ENCODE measurements at places on chromosomes 13 and 19.

- DNase-seq, result no peak
Measured at GRCh38 chr13:80131204-80131603, 209.7 kb downstream of the SPRY2 start.

- DNase-seq, result no peak
Measured at GRCh38 chr19:11377237-11377636, 2.8 kb downstream of the SWSAP1 start.

DNA sequence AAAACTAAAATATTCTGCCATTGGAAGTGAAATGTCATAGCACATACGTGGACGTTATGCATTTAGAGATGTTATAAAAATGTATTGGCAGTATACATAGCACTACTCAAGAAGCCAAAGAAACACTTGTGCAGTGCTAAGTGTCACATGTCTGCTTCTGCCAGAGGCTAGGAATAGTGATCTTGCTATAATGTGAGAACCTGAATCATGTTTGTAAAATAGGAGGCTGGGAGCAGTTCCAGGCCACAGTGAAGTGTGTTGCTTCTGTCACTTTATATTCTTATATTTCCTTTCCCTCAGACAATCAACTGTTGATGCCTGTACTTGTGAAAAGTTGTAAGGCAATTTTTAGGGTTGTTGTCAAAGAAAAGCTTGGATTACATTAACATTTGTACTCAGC, 3.4 kb downstream of the TRAPPC2B start:
- DNase-seq, result no peak

DNA sequence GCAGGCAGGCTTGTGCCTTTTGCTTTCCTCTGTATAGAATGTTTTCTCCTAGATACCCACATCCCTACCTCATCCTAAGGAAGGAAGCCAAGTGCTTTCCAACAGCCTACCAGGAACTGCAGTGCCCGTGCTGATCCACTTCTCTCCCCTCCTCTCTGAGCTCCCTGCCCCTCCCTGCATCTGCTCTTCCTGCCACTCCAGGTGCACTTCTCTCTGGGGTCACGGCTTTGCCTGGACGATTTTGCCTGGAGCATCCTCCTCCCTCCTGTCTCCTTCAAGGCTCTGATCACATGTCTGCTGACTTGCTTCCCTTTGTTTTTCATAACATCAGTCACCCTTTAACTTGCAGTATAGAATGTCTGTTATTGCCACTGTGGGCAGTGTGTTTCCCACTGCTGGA, 34.7 kb upstream of the IRS2 start:
- DNase-seq, result no peak

GRCh38 chr19:38032151-38032550, 125.1 kb downstream of the SIPA1L3 start:
- DNase-seq, result no peak

DNA sequence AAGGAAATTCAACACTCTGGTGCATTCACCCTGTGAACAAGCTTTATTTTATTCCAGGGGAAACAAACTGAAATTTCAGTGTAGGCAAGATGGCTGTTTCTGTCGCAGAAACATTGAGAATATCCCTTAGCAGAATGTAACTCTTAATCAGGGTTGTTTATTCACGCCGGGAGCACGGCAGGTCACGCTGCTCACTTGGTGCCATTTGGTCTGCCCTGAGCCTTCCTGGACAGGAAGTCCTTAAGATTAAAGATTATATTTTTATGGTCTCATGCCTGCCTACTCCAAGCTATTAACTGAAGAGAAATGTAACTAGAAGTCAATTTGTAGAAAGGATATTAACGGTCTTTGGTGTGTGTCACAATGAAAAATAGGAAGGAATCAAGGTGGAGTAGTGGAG, 185.3 kb upstream of the ARGLU1 start:
- no peak for DNase-seq

DNA sequence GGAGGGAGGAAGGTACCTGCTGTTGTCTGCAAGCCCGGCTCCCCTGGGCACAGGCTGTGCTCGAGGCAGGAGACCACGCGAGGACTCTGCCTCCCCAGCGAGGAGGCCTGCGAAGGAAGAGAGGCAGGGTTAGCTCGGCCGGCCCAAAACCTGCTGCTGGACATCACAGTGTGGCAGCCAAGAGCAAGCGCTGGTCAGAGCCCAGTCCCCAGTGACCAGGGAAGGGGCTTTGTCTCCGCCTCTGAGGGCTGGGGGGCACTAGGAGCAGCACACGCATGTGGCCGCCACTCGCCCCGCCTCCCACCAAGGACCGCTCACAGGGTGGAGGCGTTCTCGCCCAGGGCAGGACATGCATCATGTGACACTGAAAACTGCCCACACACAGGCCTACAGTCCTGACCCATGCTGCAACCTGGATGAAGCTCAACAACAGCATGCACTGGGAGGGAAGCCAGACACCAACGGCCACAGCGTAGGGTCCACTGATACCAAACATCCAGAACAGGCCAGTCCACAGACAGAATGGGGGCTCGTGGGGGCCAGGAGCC, 8.5 kb downstream of the MIER2 start:
- no peak for DNase-seq

- no peak for DNase-seq
Measured at GRCh38 chr13:89740994-89741685, 1606.3 kb upstream of the MIR17HG start.

DNA sequence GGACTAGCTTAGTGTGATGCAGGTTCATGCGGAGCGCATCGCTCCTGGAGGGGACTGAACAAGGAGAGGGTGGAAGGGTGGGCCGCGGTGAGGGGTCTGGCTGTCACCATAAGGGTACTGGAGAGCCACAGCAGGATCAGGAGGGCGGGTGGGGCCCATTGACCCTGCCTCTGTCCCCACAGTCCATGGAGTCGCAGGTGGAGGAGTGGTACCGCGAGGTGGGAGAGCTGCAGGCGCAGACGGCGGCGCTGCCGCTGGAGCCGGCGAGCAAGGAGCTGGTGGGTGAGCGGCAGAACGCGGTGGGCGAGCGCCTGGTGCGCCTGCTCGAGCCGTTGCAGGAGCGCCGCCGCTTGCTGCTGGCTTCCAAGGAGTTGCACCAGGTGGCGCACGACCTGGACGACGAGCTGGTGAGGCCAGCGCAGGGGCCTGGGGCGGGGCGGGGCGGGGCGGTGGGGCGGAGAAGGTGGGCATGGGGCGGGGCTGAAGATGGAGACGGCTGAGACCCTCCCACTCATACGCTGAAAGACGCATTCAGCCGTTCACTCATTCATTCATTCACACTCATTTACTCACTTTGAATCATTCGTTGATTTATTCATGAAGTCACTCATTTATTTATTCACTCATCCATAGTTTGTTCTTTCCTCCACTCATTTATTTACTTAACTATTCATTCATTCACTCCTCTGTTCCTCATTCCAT, 27.5 kb upstream of the SHKBP1 start:
- DNase-seq, result peak; percentile 80

DNA sequence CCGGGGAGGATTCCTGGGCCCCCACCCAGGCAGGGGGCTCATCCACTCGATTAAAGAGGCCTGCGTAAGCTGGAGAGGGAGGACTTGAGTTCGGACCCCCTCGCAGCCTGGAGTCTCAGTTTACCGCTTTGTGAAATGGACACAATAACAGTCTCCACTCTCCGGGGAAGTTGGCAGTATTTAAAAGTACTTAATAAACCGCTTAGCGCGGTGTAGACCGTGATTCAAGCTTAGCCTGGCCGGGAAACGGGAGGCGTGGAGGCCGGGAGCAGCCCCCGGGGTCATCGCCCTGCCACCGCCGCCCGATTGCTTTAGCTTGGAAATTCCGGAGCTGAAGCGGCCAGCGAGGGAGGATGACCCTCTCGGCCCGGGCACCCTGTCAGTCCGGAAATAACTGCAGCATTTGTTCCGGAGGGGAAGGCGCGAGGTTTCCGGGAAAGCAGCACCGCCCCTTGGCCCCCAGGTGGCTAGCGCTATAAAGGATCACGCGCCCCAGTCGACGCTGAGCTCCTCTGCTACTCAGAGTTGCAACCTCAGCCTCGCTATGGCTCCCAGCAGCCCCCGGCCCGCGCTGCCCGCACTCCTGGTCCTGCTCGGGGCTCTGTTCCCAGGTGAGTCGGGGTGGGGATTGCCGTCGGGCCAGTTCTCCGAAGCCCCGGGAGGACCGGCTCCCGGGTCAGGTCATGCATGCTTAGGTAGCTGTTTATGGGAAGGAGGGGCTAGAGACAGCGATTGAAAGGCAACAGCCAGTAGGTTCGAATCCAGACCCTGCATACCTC, at the start of gene ICAM1:
Gene ICAM1 (plus strand): TSS at position 505 of the 779 bp plus-strand sequence. CDS start 40 bp downstream, at position 545.
- peak; percentile 80 for DNase-seq
